Naive B cell (primary cell): ENCODE measurements at places on chromosomes 5 and 9.

DNA sequence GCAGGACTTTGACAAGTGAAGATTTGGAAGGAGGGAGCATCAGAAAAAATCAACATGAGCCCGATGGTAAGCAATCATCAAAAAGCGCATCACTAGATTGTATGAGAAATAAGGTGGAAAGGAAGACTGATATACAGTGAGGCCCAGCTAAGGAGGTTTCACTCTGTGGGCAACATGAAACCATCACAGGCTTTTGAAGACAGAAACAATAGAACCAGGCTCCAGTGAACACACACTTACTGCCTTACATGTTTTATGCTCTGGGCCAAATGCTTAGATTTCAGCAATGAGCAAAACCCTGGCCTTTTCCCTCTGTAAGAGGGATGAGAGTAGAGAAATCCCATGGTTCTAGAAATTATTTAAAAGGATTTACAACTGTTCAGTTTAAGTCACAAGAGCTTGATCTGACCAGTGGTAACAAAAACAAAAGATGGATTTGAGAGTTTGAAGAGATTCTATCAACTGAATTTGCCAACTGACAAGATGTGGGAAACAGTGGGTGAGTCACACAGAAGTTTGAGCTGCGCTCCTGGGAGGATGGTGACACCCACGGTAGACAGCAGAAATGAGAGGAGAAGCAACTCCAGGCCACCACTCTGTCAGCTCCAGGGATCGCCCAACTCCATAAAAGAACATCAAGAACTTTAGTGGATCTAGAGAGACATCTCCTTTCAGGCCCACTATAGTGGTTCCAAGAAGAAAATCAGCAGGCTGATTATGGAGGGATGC, 261.8 kb downstream of the MCTP1 start:
- DNase-seq: no peak

- DNase-seq: no peak
These were observed 165.7 kb downstream of the MPDZ start for GRCh38 chr9:13113751-13114150.

- DNase-seq: no peak
These were observed 728.8 kb downstream of the NR2F1-AS1 start for GRCh38 chr5:92852219-92852618.

DNA sequence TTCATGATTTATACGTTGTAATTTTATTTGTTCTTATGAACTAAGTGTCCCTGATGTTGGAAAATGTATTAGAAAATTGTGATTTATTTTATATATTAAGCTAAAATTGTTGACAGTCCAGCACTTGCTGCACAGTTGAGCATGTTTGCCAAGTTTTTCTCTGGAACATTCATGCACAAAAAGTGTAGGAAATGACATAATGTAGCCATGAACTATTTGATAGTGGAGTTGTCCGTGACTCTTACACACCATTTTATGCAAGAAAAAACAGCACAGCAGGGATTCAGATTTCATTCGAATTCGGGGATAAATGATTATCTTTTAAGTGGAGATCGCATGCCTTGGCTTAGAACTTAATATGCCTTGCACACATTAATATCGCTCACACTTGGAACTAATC, 708.6 kb upstream of the WWC1 start:
- no peak for DNase-seq

- DNase-seq: no peak
These were observed 105.2 kb downstream of the DAB2IP start for GRCh38 chr9:121756474-121757280.

GRCh38 chr5:175822225-175822624, 49.2 kb upstream of the CPLX2 start:
- DNase-seq: no peak

DNA sequence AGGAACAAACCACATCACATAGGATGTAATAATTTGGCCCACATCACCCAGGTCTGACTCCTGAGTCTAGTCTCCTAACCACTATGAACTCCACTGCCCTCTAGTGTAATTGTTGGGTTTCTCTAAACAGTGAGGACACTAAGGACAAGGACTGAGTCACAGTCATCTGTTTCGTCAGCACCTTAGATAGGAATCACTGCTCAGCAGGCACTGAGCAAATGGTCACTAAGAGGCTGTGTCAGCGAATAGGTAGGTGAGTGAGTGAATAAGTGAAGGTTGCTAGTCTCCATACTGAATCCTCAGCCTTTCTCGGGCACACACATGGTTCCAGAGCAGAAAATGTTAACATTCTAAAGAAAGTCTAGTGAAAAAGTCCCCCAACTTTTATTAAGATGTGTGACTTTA, 278.6 kb downstream of the SPOCK1 start:
- no peak for DNase-seq

DNA sequence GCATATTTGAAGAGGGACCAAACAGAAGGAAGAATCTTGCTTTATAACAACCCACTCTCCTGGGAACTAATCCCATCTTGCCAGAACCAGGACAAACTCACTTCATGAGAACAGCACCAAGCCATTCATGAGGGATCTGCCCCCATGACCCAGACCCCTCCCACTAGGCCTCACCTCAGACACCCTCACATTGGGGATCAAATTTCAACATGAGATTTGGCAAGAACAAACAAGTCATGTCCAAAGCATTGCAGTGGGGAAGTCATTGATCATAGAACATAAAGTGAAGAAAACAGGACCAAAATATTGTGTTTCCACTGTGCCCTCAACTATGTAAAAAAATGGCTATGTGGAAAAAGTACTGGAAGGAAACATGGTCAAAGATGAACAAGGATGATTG, 43.9 kb downstream of the MAP1B start:
- DNase-seq: no peak

GRCh38 chr9:33227008-33227398, 13.0 kb upstream of the SPINK4 start:
- peak; percentile 60 for DNase-seq

- no peak for DNase-seq
These were observed 19.7 kb downstream of the CARTPT start for GRCh38 chr5:71738662-71739361.

DNA sequence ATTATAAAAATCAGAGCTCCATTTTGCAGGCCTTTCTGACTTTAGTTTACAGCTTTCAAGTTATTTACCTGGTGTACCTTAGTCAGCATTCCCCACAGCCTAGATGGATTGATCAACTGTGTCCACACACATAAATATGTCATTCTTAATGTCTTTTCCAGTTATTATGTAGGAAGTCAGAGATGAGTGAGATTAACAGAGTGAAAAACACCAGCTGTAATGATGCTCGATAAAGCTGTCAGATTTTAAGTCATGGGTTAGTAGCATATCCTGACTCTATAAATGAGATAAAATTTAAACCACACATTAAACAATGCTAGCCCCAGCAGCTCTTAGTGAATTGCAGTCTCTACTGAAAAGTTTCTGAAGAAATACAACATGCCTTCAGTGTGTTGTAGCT, 48.9 kb downstream of the NUDT12 start:
- DNase-seq: no peak

GRCh38 chr5:120544043-120544442, 79.9 kb downstream of the PRR16 start:
- DNase-seq: no peak

GRCh38 chr5:173745123-173745522, 128.7 kb upstream of the BOD1 start:
- peak; percentile 76 for DNase-seq

DNA sequence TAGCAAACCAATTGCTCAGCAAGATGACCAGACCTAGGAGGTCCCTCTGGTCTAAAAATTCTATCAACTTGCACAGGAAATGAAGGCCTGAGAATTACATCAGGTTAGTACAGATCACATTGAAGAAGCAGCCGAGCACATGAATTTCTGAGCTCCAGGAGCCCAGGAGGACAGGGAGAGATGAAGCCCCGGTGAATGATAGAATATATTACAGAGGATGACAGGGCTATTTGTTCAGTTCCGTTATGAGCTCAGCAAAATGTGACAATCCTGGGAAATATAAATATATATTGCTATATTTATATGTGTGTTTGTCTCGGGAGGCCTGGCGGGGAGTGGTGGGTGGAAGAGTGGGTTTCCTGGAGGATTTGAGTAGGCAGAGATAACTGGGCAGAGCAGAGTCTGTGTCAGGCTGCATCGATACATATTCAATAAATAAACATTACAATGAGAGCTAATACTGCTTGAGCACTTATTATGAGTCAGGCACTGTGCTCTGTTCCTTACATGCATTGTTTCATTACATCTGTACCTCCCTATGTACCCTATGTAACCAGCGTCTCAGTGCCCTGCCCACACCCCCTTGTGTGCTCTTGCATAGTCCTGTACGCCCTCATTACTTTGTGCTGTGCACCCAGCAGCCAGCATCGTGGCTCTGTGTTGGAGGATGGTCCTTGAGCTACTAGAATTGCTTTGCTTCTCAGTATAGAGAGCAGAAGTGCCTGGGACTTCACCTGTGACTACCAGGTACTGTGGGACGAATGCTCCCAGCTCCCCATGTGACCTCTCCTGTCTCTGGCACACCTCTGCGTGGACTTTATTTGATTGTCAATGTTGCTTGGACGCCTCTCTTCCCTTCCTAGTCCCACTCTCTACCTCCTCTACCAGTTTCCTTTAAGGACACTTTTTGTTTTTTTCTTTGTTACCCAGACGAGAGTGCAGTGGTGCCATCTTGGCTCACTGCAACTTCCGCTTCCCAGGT, 58.1 kb upstream of the KLF9 start:
- no peak for DNase-seq

- DNase-seq: no peak
These were observed 91.3 kb downstream of the GTF3C4 start for GRCh38 chr9:132761602-132762001.

GRCh38 chr5:115723220-115723619, 93.2 kb downstream of the CDO1 start:
- DNase-seq: no peak

- DNase-seq: peak; percentile 80
These were observed 779 bp downstream of the FAM13B start for GRCh38 chr5:138032028-138032571.

- DNase-seq: no peak
These were observed 439.6 kb downstream of the CSNK1G3 start for GRCh38 chr5:123951582-123951977.

DNA sequence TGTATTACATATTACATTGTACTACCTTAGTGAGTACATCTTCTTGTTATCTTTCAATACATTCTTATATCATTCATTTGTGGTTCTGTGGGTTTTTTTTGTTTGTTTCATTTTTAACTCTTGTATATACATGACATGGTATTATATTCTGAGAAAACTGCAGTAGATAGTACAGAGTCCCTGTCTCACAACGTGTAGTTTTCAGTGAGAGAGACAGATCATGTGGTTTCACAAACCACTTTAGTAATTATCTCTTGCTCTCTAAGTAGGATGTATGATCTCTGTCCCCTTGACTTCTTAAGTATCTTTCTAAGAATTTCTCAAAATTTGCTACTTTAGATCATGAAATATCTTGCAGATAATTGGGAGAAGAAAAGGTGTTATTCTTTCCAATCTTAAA, 745.9 kb upstream of the CDH9 start:
- DNase-seq: no peak

DNA sequence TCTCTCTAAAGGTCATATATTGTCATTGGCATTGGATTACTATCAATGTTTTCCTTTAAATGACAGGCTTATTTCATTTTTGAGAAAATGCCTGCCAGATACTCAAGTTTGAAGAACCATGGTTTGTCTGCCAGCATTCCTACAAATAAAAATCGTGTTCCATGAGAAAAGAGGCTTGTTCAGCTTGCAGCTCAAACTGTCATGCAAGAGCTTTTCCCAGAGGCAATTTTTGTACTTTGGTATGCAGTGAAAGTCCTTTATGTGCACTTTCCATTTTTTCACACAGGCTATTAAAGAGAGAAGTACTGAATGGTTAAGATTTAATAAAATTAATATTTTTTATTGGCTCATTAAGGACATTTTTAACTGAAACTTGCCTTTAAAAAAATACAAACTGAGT, 110.4 kb downstream of the FBXO4 start:
- no peak for DNase-seq

GRCh38 chr9:128304136-128304970, 17.9 kb downstream of the TRUB2 start:
- DNase-seq: no peak

DNA sequence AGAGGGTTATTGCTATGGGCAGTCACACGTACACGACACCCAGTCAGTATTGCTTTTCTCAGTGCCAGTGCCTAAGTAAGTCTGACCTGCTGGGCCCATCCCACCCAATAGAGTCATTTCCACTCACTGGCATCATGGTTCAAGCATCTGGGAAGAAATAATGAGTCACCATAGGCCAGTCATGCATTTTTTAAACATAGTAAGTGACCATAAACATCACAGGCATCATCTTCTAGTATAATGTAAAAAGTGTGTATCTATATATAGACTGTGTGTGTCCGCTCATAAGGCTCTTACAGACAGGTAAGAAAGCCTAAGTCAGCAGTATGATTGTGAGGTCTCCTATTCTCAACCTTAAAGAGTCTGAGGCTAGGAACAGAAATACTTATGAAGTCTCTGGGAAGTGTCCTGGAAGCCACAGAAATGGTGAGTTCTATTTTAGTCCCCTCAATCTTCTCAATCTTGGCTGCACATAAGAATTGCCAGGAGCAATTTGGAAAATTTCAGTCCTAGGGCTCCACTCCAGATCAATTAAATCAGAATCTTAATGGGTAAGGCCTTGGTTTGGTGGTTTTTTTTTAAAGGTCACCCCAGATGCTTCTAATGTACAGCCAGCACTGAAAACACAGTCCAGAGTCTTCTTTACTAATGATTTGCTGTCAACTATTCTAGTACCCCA, 65.2 kb downstream of the ZNF366 start:
- no peak for DNase-seq

GRCh38 chr9:29336281-29336680, 1763.0 kb upstream of the C9orf72 start:
- no peak for DNase-seq

DNA sequence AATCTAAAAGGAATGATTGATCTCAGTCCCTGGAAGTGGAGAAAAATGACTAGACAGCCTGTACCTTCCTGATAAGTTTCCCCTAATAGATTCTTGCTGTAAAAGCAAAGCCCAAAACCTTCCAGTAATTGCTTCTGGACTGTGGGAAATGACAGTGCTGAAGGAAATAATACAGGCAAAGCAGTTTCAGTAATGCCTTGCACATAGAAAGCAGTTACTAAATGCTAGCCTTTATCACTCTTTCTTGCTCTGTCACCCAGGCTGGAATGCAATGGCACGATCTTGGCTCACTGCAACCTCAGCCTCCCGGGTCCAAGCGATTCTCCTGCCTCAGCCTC, 50.3 kb downstream of the MAP1B start:
- no peak for DNase-seq

DNA sequence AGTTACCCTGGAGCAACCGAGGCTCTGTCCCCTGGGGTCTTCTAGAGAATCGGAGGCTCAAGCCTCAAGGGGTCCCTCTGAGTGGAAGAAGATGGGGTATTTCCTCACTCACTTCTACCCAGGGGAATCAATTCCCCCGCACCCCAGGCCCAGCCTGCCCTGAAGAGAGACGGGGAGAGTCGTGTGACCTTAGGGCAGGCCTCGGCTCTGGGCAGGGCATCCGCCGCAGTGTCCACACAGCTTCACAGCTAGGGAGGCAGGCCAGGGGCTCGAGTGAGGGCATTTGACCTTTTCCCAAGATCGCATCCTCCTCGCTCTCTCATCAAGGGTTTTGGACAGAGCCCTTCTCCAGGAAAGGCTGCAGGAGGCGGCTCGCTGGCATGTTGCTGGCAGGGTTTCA, 57.9 kb upstream of the CNOT6 start:
- DNase-seq: no peak

GRCh38 chr9:116369706-116370105, 216.1 kb downstream of the PAPPA start:
- DNase-seq: no peak
